ENCODE measurements at places on chromosomes 1 and 21. TPM values are rescaled to one million over a fixed set of nuclear protein-coding genes. Genes with fewer than 3 reads are reported as not detected.

Gene ST6GALNAC3
- total RNA-seq, result 0.53 TPM

Gene MCOLN2
- 142 TPM for total RNA-seq

Gene ADGRL4
- not detected for total RNA-seq

Gene FAM78B
- total RNA-seq, result 1.2 TPM

DNA sequence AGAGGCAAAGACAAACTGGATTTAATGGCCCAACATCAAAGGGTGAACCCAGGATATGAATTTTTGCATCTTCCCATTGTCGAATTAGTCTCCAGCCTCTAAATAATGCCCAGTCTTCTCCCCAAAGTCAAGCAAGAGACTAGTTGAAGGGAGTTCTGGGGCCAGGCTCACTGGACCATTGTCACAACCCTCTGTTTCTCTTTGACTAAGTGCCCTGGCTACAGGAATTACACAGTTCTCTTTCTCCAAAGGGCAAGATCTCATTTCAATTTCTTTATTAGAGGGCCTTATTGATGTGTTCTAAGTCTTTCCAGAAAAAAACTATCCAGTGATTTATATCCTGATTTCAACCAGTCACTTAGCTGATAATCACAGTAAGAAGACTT, 26.5 kb downstream of the CD53 start:
- no peak for DNase-seq

DNA sequence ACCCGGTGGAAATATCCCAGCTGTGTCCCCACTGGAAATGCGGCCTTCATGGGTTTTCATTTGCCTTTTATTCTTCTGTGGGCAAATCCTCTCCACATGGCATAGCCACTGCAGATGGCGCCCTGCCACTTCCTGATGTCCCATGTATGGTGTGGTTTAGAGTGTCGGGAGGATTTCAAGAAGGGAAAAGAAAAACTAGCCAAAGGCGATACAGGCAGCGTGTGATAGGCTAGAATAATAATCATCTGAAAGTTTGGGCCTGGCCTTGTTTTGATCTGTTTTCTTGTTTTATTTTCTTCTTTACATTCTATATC, 123.6 kb downstream of the PEX14 start:
- DNase-seq, result no peak

GRCh38 chr1:171715813-171716251, 26.0 kb downstream of the VAMP4 start:
- DNase-seq, result no peak

GRCh38 chr1:184903111-184903692, 71.1 kb downstream of the NIBAN1 start:
- no peak for DNase-seq

Gene FCGR1A
- total RNA-seq, result not detected

Gene LCE1A
- total RNA-seq, result not detected

GRCh38 chr1:94544706-94545490, 3.3 kb upstream of the F3 start:
- DNase-seq, result no peak

All from activated T-helper 2 cell treated with anti-CD3 and anti-CD28 coated beads, Interferon-gamma antibody, Interleukin-2, Interleukin-4, amounts not matched to agents 10 μg/mL and 5 μg/mL and 100 μg/mL, durations not matched to agents 14 hours and 24 hours and 36 hours (primary cell).